ENCODE measurements at places on chromosomes 2 and 18. TPM values are rescaled to one million over a fixed set of nuclear protein-coding genes. Genes with fewer than 3 reads are reported as not detected.
A peak's percentile ranks its signal among the peaks of the same experiment; 100 is the strongest.

The LRRC30 gene
- total RNA-seq, result not detected

DNA sequence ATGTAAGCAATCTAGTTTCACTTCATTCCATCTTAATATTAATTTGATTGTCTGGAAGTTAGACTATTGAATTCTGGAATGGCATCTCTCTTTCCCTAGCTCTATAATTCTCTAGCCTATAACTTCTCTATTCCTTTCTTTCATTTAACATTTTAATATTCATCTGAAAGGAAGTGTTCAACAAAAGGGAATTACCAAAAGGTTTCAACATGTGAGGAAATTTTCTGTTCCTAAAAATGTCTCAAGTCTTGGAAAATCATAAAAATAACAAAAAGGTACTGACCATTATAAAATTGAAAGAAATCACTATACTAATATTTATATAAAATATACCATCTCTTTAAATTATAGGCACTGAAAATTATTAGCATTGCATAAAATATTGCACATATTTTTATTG, 228.7 kb downstream of the TXNL1 start:
- no peaks in the 10 kb centered on the region for H3K4me1 ChIP-seq
- H3K27me3 ChIP-seq, result no peaks in the 10 kb centered on the region
- no peak overlapping the region for H3K27ac ChIP-seq
- no peak for DNase-seq
- no peak overlapping the region for H3K4me3 ChIP-seq
- H3K36me3 ChIP-seq, result no peaks in the 10 kb centered on the region

GRCh38 chr18:1092228-1092627, 187.6 kb downstream of the ADCYAP1 start:
- H3K4me1 ChIP-seq, result no peaks in the 10 kb centered on the region
- H3K36me3 ChIP-seq, result no peaks in the 10 kb centered on the region
- H3K27ac ChIP-seq, result no peak overlapping the region
- no peaks in the 10 kb centered on the region for H3K27me3 ChIP-seq
- H3K4me3 ChIP-seq, result no peak overlapping the region

DNA sequence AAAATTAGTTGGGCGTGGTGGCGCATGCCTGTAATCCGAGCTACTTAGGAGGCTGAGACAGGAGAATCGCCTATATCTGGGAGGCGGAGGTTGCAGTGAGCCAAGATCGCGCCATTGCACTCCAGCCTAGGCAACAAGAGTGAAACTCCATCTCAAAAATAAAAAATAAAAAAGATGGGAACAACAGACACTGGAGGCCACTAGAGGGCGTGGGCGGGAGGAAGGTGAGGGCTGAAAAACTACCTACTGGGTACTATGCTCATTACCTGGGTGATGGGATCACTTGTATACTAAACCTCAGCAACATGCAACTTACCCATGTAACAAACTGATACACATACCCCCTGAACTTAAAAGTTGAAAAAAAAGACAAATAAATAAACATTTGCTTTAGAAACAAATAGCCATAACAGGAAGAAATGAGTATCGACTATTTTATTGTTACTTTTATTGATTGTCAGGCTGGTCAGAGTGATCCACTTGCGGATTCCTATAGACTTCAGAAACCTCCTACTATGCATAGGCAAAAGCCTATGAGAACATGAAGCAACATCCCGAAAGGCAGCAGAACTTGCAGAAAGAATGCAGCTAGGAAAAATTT, 61.0 kb downstream of the TMEM163 start:
- no peak overlapping the region for H3K4me3 ChIP-seq
- no peaks in the 10 kb centered on the region for H3K27me3 ChIP-seq

- no peaks in the 10 kb centered on the region for H3K36me3 ChIP-seq
- peaks cover 18% of the 10 kb centered on the region for H3K27me3 ChIP-seq
- DNase-seq, result no peak
- no peak overlapping the region for H3K4me3 ChIP-seq
- H3K4me1 ChIP-seq, result no peaks in the 10 kb centered on the region
Measured at GRCh38 chr2:119491776-119492525, 32.3 kb downstream of the SCTR start.

GRCh38 chr18:34977838-34978532, 63.2 kb upstream of the MAPRE2 start:
- H3K27me3 ChIP-seq, result no peaks in the 10 kb centered on the region
- H3K4me3 ChIP-seq, result peak overlapping the region; percentile 88
- peak overlapping the region; percentile 10 for H3K27ac ChIP-seq
- H3K36me3 ChIP-seq, result no peaks in the 10 kb centered on the region
- peaks cover 10% of the 10 kb centered on the region for H3K4me1 ChIP-seq

DNA sequence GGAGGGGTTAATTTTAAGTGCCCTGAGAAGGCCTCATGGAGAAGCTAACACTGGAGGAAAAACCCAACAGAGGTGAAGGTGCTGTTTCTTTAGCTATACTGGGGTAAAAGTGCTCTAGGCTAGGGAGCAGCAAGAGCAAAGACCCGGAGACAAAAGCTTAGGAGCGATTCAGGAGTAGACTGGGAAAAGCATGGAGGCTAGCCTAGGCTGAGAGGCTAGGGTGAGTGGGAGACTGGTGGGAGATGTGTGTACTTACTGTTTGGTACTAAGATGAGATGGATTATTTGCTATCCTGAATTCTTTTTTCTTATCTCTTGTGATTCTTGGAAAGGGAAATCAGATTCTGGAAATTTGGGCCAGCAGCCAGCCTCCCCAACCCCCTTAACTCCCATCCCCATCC, 2.0 kb downstream of the GIGYF2 start:
- H3K27ac ChIP-seq, result no peak overlapping the region
- H3K27me3 ChIP-seq, result no peaks in the 10 kb centered on the region
- no peak for DNase-seq
- H3K4me1 ChIP-seq, result peaks cover 34% of the 10 kb centered on the region
- H3K36me3 ChIP-seq, result peaks cover 10% of the 10 kb centered on the region

GRCh38 chr2:240250985-240251847, 110.8 kb upstream of the OTOS start:
- DNase-seq, result no peak
- no peaks in the 10 kb centered on the region for H3K4me1 ChIP-seq
- no peaks in the 10 kb centered on the region for H3K36me3 ChIP-seq
- H3K27ac ChIP-seq, result no peak overlapping the region

- H3K36me3 ChIP-seq, result no peaks in the 10 kb centered on the region
- no peak overlapping the region for H3K4me3 ChIP-seq
- no peaks in the 10 kb centered on the region for H3K27me3 ChIP-seq
- H3K27ac ChIP-seq, result no peak overlapping the region
Measured at GRCh38 chr18:48304906-48305693, 104.1 kb downstream of the ZBTB7C start.

GRCh38 chr2:233165895-233166661, 85.4 kb upstream of the ATG16L1 start:
- no peak for DNase-seq
- no peaks in the 10 kb centered on the region for H3K27me3 ChIP-seq
- no peak overlapping the region for H3K4me3 ChIP-seq
- peak overlapping the region; percentile 56 for H3K27ac ChIP-seq
- no peaks in the 10 kb centered on the region for H3K4me1 ChIP-seq

DNA sequence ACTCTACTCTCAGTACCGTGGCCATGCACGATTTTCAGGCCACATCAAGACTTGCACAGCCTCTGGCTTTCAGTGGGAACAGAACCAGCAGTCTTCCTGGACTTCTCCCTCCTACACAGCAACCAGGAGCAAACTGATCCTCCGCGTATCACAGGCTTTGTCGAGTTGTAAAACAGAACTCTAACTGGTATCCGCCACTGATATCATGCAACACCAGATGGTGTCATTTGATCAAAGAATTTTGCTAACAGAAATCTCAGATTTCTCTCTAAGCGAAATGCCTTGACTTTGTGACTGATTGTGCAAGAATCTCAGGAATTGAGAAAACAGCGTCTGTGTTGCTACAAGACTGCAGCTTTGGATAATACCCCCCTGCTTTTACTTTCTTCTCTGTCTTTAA, 85.7 kb downstream of the COPS8 start:
- H3K4me3 ChIP-seq, result no peak overlapping the region
- DNase-seq, result no peak
- H3K36me3 ChIP-seq, result no peaks in the 10 kb centered on the region
- H3K27ac ChIP-seq, result no peak overlapping the region
- no peaks in the 10 kb centered on the region for H3K4me1 ChIP-seq

All from T-cell (primary cell).